Metanephros (tissue), 2 donors: ENCODE measurements at places on chromosomes 5 and 9. TPM values are rescaled to one million over a fixed set of nuclear protein-coding genes. Genes with fewer than 3 reads are reported as not detected.

RORB gene
- 0.35 TPM for total RNA-seq

SV2C gene
- total RNA-seq, result 0.18 TPM

ASS1 gene
- total RNA-seq, result 140 TPM

RMND5B gene
- total RNA-seq, result 24.5 TPM

KIF4B gene
- total RNA-seq, result 0.12 TPM

HMGCR gene
- 74.8 TPM for total RNA-seq

TMEM215 gene
- total RNA-seq, result 0.88 TPM

GPR151 gene
- total RNA-seq, result not detected

GRM6 gene
- total RNA-seq, result not detected

PDGFRB gene
- 182 TPM for total RNA-seq

SMIM33 gene
- not detected for total RNA-seq

IFNB1 gene
- total RNA-seq, result not detected

IL13 gene
- not detected for total RNA-seq

ANXA2R gene
- 4.3 TPM for total RNA-seq

DNM1 gene
- 71.9 TPM for total RNA-seq

ADAMTS6 gene
- 7.6 TPM for total RNA-seq

SLC6A18 gene
- 0.70 TPM for total RNA-seq
